Kidney (tissue), 22 donors: ENCODE measurements at places on chromosomes 7 and 10. TPM values are rescaled to one million over a fixed set of nuclear protein-coding genes. Genes with fewer than 3 reads are reported as not detected.

- DNase-seq: no peak
These were observed 43.3 kb upstream of the AMPH start for GRCh38 chr7:38674513-38674912.

DNA sequence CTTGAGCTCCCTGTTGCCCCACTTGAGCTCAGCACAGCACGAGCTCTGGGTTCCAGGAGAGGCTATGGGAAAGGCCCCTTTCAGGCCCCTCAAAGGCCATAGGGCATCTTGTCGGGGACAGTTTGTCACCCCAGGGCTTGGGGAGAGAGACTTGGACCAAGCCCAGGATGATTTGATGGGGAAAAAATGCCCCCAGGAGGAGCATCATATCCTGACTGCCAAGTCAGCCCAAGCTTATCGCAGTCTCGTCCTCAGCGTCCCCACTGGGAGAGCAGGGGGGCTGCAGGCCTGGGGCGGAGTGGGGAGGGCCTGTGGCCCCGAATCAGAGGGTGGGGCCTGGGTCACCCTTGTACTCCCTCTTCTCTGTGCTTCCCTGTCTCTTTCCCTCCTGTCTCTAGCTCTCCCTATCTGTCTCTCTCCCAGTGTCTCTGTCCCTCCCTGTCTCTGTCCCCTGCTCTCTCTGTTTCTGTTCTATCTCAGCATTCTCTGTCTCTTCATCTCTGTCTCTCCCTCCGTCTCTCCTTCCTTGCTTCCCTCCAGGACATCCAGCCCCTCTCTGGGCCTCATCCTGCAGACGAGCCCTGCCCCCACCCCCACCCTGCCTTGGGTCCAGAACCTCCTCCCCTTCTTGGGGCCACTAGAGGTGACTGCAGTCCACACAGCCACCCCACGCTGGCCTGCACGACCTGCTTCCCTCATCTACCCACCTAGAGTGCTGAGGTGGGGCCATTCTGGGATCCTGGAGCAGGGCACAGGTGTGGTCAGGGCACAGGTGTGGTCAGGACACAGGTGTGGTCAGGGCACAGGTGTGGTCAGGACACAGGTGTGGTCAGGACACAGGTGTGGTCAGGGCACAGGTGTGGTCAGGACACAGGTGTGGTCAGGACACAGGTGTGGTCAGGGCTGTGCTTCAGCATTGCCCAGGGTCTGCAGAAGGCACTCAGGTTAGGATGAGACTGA, 17.3 kb upstream of the GRIFIN start:
- DNase-seq: no peak

- DNase-seq: no peak
These were observed 160.2 kb downstream of the CRPPA start for GRCh38 chr7:16261100-16261499.

DNA sequence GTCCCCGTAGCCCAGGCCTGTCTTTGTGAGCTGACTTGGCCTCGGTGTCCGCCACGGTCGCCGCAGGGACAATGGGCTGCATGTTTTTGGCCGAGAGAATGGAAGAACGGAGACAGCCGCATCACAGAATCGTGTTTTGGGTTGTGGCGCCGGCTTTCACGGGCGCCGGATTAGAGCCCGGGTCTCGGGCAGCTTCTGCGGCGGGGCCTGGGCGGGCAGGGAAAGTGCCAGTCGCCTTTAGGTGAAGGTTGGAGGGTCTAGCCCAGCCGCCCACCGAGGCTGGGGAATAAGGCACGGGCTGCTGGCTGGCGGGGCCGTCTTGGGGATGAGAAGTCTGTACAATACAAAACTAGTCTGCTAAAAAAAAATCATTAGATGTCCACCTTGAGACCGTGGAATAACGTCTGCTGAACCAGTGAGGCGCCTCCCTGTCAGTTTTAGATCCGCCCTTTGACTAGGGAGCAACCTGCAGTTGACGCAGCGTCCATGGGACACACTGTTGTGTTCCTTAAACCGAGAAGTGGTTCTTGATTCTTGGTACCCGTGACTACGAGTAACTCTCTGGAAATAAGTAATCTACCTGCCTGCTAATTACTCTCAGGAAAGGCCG, 577 bp downstream of the DNAJB9 start:
- DNase-seq: peak; percentile 75

DNA sequence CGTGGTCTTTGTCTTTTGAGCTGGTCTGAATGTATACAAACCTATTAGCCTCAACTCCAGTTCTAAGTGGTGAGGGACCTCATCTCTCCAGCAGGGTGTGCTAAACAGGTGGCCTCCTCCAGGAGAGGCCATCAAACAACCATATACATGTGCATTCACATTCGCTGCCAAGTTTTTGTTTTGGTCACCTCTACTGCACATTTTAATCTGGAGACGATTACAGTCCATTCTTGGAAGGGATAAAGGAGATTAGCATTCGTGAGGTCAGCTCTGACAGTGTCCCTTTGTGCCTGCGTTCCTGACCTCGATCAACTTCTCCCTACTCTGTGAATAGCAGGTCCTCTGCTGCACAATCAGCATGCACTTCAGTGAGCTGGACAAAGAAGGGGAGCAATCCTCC, 60.8 kb downstream of the RHOBTB1 start:
- DNase-seq: no peak

DNA sequence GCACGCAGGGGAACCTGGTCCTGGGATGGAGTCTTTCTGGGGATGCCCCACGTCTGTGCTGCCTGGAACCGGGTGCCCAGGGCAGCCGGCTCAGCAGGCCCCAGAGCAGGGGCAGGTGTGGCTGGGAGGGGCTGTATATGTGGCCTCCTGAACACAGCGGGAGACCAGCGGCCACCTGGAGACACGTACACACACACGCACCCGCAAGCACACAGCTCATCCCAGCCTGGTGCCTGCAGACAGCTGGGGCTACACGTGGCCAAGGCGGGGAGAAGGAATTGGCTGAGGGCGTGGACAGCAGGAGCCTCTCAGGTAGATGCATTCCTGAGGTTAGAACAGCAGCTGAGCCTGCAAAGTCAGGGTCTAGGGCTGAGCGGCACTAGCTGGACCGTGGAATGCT, 14.0 kb downstream of the ADAM8 start:
- no peak for DNase-seq

GRCh38 chr10:69465457-69466157, 14.3 kb downstream of the TSPAN15 start:
- DNase-seq: no peak

DNA sequence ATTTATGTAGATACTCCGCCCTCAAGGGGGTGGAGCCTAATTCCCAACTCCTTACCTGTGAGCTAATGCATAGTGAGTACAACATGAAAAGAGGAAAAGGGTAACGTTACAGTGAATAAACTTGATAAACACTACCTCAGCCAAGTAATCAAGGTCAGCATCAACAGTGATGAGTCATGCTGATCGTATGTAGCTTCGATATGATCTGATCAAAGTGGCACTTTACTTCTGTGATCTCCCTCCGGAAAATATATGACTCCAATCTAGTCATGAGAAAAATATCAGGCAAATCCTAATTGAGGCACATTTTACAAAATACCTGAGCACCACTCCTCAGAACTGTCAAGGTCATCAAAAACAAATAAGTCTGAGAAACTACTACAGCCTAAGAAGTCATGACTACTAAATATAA, 70.4 kb downstream of the VTI1A start:
- no peak for DNase-seq

The MOGAT3 gene
- 0.25 TPM for total RNA-seq

DNA sequence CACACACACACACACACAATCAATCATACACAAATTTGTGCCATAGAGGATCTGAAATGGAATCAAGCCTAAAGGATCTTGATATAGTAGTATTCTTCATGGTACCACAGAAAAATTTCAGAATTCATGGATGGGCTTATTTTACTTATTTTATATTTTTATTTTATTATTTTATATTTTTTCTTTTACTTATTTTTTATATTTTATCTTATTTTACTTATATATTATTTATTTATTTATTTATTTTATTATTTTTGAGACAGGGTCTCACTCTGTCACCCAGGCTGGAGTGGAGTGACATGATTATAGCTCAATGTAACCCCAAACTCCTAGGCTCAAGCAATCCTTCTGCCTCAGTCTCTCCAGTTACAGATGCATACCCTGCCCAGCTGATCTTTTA, 16.7 kb downstream of the SHTN1 start:
- DNase-seq: no peak

DNA sequence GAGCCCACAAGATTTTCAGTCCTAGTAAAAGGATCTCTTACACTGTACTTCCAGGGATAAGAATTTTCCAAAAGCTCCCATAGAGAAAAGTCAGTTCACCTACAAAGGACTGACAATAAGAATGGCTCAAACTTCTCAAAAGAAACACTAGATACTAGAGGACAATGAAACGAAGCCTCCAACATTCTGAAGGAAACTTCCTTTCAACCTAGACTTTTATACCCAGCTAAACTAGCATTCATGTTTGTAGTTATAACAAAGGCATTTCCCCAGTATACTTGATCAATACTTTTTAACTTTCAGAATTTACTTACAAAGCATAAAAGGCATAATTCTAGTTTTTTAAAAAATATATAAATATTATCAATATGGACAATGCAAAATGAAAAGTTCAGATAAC, 41.0 kb upstream of the DNAAF5 start:
- DNase-seq: no peak

- DNase-seq: no peak
These were observed 50.2 kb upstream of the BAMBI start for GRCh38 chr10:28627102-28627501.

DNA sequence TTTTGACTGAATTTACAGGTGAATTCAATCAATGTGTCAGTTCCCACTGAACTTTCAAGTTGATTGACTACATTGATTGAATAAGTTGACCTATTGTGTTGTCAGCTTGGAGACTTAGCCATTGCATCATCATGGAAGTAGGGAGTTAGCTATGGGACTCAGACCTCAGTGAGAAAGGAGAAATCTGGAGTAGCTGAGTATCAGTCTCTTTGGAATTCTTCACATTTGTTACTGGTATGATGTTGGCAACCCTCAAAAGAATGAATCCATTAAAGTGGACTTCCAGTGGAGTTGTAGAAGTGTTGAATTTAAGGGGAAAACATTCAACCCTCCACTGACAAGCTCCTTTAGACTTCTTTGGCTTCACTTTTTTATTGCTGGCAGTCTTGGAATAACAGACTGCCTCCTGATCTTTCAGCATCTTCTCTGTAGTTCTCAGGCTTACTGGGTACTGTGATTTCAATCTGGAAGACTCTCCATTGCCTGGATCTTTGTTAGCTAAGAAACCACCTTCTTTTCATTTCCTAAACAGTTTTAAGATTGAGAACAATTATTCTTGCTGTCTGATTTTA, 160.3 kb upstream of the NRP1 start:
- DNase-seq: no peak

GRCh38 chr10:126646110-126646509, 24.4 kb downstream of the C10orf90 start:
- DNase-seq: no peak

- no peak for DNase-seq
These were observed 132.8 kb downstream of the SEMA3C start for GRCh38 chr7:80785961-80786536.

DNA sequence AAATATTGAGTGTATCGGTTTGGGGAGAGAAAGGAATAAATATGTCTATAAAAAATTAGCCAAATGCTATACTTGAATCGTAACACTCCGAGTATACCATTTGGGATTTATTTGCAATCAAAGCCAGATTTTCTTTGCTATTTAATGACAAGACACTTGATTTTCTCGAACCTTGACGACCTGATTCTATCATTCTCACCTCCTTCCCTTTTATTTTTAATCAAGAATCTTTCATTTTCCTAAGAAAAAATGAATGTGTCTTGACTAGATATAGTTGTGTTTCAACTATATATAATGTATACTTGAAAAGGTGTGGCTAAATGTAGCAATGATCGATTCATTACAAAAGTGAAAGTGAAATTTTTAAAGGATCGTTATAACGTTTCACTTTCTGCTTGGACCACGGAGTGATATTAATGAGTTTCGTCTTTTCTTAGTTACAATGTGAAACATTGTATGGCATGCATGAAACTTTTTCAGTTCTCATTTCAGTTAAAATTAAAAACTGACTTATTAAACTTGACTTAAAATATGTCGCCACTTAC, 562 bp downstream of the NUB1 start:
- DNase-seq: no peak

- DNase-seq: no peak
These were observed 32.1 kb downstream of the RBAK start for GRCh38 chr7:5077740-5078139.

- peak; percentile 39 for DNase-seq
These were observed 101.2 kb upstream of the KLF6 start for GRCh38 chr10:3886191-3886590.

DNA sequence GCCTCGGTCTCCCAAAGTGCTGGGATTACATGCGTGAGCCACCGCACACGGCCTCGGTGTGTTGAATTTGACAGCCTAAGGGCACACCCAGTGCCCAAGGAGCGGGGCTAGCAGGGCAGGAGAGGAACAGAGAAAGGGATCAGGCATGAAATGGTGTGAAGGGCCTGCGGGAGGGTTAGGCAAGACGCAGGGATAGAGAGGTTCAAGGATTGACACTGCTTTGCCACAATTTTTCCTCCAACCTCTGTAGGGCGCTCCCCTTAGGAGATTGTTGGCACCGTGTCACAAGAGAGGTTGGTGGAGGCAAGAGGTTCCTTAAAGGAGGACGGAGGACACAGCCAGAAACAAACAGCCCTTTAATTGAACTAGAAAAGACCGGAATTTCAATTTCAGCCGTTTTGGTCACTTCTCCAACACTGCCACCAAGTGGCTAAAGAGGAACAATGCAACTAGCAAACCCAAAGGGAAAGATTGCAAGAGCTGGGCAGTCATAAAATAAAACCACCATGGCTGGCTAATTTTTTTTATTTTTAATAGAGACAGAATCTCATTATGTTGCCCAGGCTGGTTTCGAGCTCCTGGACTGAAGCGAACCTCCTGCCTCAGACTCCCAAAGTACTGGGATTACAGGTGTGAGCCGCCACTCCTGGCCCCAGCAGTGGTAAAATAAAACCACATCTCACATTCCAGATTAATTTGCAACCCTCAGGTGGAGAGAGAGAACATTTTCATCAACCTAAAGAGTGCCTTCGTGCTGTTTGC, 6.9 kb upstream of the CREB3L2 start:
- DNase-seq: peak; percentile 58

- no peak for DNase-seq
These were observed 33.5 kb downstream of the CARD11 start for GRCh38 chr7:3010161-3010560.

- no peak for DNase-seq
These were observed 6.1 kb upstream of the COA1 start for GRCh38 chr7:43735403-43735801.

DNA sequence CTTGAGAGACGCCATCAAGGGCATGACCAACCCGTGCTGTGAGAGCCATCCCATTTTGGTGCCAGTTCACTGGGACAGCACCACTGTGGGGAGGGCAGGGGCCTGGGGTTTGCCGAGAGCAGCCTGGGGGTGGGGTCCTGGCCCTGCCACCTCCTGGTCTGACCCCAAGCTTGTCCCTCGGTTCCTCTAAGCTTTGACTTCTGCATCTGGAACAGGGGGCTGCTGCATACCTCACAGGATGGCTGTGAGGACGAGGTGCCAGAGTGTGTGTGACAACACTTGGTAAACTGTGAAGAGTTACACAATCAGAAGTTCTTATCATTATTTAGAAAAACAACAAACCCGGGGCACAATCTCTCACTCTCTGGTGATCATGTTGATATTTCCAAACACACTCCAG, 89.9 kb downstream of the CRTAC1 start:
- no peak for DNase-seq

GRCh38 chr7:101677797-101678479, 48.8 kb upstream of the MYL10 start:
- no peak for DNase-seq

GRCh38 chr10:113000876-113001598, 51.0 kb downstream of the TCF7L2 start:
- DNase-seq: peak; percentile 71

GRCh38 chr7:26912338-26912737, 47.9 kb upstream of the SKAP2 start:
- DNase-seq: no peak
